Stimulated activated effector memory CD8-positive, alpha-beta T cell treated with anti-CD3 and anti-CD28 coated beads, Interleukin-12 subunit alpha, Interleukin-12 subunit beta, amount 100 ng/mL, for 72 hours (primary cell): ENCODE measurements at places on chromosomes 6 and 20.

- peak; percentile 62 for DNase-seq
Measured at GRCh38 chr6:26021350-26022131, 58.9 kb downstream of the TRIM38 start.

DNA sequence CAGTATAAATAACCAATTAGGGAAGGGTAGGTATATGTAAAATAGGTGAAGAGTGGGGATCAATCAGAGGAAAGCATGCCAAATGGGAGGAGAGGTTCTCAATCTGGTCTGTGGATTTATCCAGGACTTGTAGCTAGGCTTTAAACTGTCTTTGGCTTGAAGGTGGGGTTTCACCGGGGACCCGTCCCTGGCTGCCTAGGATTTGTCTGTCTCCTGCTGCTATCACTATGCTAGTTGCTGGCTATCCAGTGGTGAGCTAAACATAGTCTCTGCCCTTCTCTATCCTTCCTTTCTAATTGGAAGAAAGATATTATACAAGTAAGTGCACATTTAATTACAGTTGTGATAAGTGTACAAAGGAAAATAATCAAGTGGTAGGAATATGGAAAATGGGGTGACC is 58.8 kb downstream of the DOP1A start:
- DNase-seq, result no peak

GRCh38 chr6:135162678-135163439 is 18.2 kb upstream of the MYB start:
- peak; percentile 86 for DNase-seq

DNA sequence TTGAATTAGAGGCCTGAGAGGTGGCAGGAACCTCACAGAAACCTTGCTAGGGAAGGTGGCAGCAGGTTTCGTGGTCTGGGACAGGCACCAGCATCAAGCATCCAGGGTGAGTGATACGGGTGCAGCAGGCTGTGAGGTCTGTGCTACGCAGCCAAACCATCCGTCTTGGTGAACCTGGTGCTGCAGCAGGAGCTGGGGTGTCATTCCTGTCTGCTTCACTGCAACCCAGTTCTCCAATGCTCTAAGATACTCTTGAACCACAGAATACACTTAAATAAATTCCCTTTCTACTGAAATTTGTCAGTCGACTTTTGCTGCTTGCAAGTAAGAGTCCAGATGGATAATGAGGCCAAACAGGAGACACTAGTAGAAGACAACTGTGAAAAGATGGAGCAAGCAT is 9.7 kb upstream of the CBLN4 start:
- no peak for DNase-seq

DNA sequence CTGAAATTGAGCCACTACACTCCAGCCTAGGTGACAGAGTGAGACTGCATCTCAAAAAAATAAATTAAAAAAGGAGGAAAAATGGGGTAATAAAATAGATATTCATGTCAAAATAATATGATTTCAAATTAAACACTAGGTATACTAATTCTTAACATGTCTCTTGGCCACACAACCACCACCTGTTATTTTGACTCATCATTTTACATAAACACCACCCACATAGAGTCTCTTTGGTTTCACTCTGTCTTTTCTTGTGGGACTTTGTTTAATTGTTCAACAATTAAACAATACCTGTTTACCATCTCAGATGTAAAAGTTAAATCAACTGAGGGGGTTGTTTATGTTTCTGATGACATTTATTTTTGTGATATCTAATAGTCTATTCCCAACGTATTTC is 476.8 kb upstream of the ADGRB3 start:
- DNase-seq, result no peak

- DNase-seq, result no peak
Measured at GRCh38 chr6:26555505-26556262, 17.5 kb downstream of the HMGN4 start.

DNA sequence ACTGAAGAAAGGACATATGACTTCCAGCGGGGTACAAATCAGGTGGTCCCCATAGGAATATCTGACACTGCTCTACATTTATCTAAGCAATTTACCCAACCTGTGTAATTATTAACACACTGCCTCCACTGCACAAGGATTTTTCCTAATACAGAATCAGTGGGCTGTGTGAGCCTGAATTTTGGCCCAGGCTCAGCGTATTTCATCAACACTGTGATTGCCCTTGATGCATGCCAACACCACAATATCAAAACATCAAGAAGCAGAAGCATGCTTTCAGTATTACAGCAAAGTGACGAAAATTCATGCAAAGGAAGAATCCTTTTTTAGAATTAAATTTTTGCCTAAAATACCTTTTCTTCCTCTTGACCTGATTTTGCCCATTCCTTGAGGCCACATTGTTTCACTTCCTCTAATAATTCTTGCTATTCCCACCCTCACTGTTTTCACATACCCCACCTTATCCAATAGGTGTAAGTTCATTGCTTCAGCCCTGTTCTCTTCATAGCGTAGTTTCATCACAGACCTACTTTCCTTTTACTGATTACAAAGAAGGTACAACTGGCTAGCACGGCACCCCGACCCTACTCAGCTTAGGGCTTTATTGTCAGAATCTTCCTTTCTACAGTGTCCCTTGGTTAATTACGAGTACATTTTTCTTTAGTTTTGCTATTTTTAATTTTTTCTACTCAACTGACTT is 83.7 kb upstream of the PTCHD4 start:
- DNase-seq, result no peak

DNA sequence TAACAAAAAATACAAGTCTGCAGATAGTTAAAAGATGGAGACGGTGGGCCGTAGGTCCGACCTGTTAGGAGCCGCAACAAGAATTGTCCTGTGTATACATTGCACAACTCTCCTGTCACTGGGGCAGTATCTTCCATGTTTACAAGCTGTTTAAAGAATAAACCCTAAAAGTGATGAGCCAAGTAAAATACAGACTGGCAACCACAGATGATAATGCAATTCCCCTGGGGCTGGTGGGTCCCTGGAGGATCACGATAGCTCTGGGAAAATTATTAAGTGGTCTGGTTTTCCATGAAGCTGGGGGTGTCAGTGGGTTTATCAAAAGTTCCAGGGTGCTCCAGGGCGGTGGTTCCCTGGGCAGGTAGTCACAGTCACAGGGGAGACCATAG is 8.1 kb upstream of the FAM50B start:
- DNase-seq, result no peak

- no peak for DNase-seq
Measured at GRCh38 chr6:30378290-30378937, 33.5 kb downstream of the RPP21 start.

DNA sequence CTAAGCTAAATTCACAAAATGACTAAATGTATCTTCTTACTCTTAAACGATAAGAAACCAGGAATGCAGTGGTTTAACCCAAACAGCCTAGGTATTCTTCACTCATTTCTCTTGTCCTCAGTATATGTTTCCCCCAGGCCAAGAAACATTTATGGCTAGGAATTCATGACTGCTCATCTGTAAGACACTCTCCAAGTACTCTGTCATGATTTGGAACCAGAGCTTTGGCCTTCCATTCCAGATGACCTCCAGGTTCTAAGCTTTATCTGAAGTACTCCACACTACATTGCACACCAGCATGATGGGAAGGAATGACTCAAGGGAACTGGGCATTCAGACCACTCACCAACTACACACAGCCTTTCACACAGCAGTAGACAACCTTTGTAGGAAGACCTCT is 29.3 kb downstream of the NT5E start:
- DNase-seq, result no peak

DNA sequence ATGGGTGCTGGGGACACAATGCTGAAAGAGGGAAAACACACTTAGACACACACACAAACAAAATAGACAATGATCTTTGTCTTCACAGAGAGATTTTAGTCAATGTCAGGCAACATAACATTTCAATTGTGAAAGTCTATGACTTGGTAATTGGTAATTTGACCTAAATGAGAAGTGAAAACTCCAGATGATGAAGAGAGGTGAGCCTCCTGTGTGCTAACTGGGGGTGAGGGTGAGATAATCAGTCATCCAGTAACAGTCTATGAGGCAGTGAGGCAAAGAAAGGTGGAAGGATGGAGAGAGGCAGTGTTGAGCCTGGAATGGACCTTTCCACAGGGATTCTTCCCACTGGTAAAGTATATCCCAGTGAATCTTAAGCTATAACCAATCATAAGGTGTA is 744.2 kb downstream of the MAFB start:
- DNase-seq, result no peak

GRCh38 chr6:20633566-20634340 is 99.5 kb downstream of the CDKAL1 start:
- DNase-seq, result no peak

- no peak for DNase-seq
Measured at GRCh38 chr6:71187141-71187540, 101.5 kb upstream of the OGFRL1 start.

- peak; percentile 32 for DNase-seq
Measured at GRCh38 chr6:138517635-138518034, 18.3 kb upstream of the NHSL1 start.

DNA sequence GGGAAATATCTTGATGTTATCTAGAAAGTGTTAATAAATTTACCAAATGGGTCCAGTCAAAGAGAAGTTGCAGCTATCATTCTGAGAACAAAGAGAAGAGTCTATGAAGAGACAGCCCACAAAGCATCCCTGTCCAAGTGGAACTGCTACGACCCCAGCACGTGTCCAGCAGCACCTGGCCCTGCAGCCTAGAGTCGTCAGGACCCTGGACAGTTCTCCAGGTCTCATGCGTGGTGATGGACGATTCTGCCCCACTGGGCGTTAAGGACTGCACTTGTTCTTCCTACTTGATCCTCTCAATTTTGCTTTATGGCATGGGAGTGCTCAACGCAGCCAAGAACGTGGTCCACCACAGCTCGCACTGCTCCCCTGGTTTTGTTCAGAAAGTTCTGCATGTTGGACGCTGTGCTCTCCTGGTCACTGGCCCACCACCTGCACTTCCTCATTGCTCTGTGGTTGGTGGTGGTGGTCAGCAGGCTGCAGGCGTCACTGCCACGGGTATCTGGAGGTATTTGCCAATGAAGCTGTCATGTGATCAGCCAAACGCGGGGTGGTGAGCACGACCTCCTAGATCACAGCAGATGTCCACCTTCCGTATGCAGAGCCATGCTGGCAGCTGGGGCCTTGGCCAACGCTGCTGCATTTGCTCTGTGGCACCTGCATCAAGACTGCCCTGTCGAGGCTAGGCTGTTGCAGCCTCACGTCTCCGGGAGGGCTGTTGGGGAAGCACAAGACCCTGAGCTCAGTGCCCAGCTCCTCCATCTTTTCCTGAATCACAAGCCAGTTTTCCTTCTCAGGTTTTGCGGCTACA is 356.4 kb downstream of the CDH4 start:
- no peak for DNase-seq

GRCh38 chr6:43780941-43781928 is 11.2 kb downstream of the VEGFA start:
- no peak for DNase-seq

DNA sequence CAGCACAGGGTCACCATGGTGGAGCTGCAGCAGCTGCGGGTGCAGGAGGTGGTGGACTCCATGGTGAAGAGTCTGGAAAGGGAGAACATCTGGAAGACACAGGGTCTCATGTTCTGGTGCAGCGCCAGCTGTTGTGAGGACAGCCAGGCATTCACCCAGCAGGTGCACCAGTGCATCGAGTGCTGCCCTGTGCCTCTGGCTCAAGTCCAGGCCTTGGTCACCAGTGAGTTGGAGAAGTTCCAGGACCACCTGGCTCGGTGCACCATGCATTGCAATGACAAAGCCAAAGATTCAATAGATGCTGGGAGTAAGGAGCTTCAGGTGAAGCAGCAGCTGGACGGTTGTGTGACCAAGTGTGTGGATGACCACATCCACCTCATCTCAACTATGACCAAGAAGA is 22.9 kb upstream of the RIPK1 start:
- DNase-seq, result peak; percentile 18

DNA sequence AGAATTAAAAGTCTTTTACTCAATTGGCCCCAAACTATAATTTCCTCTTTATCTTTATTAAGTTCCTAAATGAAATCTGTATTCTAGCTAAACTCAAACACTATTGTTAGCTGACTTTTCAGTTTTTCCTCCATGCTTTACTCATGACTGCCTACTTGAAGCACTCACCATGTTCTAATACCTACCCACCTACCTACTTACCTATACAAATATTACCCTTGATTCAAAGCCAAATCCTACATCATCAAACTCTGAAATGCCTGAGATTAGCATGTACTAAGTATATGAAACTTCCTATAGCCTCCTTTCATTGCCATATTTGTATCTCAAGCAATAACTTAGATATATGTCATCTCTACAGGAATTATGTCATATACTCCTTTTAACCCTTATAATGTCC is 259.7 kb downstream of the HDGFL1 start:
- no peak for DNase-seq

GRCh38 chr6:37877373-37878149 is 58.0 kb downstream of the ZFAND3 start:
- no peak for DNase-seq

- peak; percentile 71 for DNase-seq
Measured at GRCh38 chr6:154995254-154996015, at the start of gene TIAM2. Gene TIAM2 (plus strand): TSS chr6:154995315. CDS start chr6:155129224, 133,909 bp downstream.

DNA sequence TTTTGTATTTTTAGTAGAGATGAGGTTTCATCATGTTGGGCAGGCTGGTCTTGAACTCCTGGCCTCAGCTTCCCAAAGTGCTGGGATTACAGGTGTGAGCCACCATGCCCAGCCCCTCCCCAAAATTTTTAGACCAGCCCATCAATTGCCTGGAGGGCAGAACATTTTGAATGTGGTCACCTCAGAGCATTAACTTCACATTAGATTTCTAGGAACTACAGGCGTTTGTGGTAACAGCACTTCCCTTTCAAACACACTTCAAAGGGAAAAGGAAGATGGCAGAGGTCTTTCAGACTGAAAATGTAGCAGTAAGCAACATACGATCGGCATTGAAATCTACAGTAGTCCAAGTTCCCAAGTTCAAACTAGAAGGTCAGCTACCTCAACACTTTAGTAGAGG is 12.3 kb upstream of the SLA2 start:
- no peak for DNase-seq

DNA sequence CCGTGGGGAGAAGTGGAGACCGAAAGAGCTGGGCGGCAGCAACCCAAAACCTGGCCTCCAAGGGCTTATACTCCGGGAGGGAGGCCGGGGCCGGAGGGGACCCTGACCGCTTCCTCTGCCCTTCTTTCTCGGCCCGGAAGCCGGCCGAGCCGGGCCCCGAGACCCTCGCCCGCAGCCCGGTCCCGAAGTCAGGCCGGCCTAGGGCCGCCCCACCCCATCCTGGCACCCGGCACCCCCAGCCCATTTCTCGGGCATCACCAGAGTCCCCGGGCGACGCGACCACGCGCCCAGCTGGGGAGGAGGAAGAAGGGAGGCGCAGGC is 572 bp upstream of the ZDHHC14 start:
- DNase-seq, result no peak

- no peak for DNase-seq
Measured at GRCh38 chr6:118764766-118765165, 113.4 kb upstream of the CEP85L start.

GRCh38 chr20:542777-543368 is 717 bp downstream of the CSNK2A1 start:
- DNase-seq, result no peak

DNA sequence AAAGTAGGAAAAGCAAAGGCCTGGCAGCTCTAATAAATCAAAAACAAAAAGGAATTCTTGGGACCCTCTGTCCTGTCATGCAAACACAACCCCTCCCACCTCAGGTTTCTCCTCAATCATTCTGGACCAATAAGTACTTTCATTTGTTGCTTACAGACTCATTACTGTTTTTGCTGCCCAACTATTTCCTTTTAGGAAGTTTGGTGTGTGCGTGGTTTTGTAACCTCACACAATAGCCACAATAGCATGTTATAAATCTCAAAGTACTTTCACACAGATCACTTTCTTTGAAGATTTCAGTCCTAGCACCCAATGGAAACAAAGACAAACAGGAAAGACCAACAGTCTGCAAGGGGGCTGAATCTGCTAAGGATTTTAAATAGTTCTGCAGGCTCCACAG is 4.5 kb downstream of the MRPL14 start:
- DNase-seq, result no peak

- DNase-seq, result no peak
Measured at GRCh38 chr6:151240036-151240685, 394 bp downstream of the AKAP12 start.
